Inflammatory macrophage (primary cell): ENCODE measurements at places on chromosomes 6 and 20.

GRCh38 chr6:87909849-87910248, 137.8 kb upstream of the SPACA1 start:
- no peak for DNase-seq

- no peak for DNase-seq
Observed at GRCh38 chr20:23130622-23131140, 44.6 kb upstream of the CD93 start.

DNA sequence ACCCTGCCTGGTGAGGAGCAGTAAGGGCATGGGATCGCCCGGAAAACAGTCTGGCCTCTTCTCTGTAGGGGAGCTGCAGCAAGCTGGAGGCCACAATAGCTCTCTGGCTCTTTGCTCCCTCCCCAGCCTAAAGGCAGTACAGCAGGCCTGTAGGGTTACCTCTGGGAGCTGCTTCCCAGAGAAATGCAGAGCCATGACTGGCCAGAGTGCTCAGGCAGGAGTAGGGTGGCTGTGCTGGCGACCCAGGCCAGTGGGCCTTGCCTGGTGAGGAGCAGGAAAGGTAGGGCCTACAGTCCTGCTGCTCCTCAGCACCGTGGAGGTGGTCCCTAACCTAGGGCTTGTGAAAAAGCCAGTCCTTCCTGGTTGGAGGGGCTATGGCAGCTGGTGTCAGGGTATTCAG, 129.9 kb upstream of the CHD6 start:
- no peak for DNase-seq

GRCh38 chr20:62059920-62060630, 5.6 kb downstream of the TAF4 start:
- no peak for DNase-seq

GRCh38 chr6:144820270-144820669, 535.1 kb downstream of the UTRN start:
- no peak for DNase-seq

- DNase-seq: no peak
Observed at GRCh38 chr20:15811951-15812350, 761.3 kb downstream of the KIF16B start.

DNA sequence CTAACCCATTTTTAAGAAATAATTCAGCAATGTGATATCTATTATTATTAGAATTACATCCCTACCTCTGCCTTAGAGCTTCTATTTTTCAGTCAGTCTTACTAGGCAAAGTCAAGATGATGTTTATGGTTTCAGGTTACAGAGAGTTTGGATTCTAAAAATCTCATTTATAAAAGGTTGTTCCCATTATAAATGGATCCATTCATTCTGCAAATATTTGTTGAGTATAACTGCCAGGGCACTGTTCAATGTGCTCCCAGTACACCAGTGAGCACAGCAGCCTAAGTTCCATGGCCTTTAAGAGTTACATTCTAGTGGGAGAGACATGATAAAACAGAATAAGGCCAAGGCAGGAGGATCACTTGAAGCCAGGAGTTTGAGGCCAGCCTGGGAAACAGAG, 75.9 kb upstream of the EYA4 start:
- DNase-seq: no peak

DNA sequence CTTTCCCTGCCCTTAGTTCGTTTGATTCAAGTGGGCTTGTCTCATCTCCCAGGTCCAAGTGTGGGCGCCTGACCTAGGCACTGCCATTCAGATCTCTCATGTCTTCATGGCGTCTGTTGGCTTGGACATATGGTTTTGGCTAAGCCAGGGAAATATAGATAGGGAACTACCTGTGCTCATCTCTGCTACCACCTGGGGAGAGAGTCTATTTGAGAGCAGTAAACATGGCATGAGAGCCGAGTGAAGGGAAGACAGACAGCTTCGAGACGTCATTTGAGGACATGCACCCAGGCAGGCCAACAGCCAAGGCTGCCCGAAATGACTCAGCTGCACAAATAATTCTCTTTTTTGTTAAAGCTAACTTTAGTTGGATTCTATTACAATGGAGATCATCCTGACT, 370.7 kb upstream of the AGPAT4 start:
- no peak for DNase-seq
